ENCODE measurements at places on chromosomes 16 and 17.
A peak's percentile ranks its signal among the peaks of the same experiment; 100 is the strongest.

GRCh38 chr17:78966123-78966813 lies 13.5 kb downstream of the LGALS3BP start:
- no peak for DNase-seq

GRCh38 chr16:74700438-74701225 lies at the start of gene MLKL:
TSS of gene MLKL (minus strand) at chr16:74700862. CDS start at chr16:74695757, 5,105 bp downstream.
- peak; percentile 29 for DNase-seq

GRCh38 chr17:49100601-49101000 lies 32.0 kb upstream of the B4GALNT2 start:
- no peak for DNase-seq

- no peak for DNase-seq
These were observed 1.8 kb downstream of the ZNF23 start for GRCh38 chr16:71460236-71460635.

DNA sequence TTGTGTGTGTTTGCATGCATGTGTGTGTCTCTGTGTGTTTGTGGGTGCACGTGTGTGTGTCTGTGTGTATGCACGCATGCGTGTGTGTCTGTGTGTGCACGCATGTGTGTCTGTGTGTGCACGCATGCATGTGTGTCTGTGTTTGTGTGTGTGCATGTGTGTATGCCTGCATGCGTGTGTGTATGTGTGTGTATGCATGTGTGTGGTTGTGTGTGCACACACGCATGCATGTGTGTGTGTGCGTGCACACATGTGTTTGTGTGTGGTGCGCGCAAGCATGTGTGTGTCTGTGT lies 239.9 kb upstream of the TNRC6C start:
- no peak for DNase-seq

- DNase-seq, result no peak
These were observed 182.5 kb downstream of the ZNF423 start for GRCh38 chr16:49673442-49673841.

DNA sequence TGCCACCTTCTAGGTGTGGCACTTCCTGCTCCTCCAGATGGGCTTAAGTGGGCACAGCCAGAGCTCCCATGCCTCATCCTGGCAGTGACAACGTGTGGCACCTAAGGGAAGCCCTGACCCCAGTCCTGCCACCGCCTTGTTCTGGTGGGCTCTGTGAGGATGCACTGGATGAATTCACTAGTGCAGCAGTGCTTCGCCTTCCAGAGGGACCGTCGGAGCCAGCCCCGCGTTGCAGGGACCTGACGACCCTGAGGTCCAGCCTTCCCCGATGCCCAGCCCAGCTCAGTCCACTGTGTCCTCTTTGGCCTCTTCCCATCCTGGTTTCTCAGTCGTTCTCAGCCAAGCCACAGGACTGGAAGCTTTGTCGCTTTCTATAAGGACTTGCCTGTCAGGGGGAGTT lies 399.8 kb downstream of the SEC14L1 start:
- no peak for DNase-seq

- DNase-seq, result no peak
These were observed 27.5 kb downstream of the NSMCE1 start for GRCh38 chr16:27240948-27241531.

- no peak for DNase-seq
These were observed 46.7 kb downstream of the MGAT5B start for GRCh38 chr17:76914937-76915336.

DNA sequence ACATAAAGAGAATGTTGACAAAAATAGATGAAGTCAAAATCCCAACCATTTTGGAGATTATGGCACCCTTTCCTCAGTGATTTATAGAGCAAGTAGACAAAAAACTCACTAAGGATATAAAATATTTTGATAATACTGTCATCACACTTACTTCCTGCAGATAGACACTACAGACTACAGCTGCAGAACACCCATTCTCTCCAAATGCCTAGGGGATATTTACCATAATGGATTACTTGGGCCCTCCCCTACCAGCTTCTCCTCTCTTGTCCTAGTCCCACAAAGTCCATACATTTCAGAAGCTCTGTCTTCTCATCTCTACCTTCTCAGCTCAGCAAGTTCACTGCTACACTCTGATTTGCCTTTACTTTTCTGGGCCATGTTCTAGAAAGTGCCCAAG lies 37.2 kb upstream of the CCNF start:
- no peak for DNase-seq

DNA sequence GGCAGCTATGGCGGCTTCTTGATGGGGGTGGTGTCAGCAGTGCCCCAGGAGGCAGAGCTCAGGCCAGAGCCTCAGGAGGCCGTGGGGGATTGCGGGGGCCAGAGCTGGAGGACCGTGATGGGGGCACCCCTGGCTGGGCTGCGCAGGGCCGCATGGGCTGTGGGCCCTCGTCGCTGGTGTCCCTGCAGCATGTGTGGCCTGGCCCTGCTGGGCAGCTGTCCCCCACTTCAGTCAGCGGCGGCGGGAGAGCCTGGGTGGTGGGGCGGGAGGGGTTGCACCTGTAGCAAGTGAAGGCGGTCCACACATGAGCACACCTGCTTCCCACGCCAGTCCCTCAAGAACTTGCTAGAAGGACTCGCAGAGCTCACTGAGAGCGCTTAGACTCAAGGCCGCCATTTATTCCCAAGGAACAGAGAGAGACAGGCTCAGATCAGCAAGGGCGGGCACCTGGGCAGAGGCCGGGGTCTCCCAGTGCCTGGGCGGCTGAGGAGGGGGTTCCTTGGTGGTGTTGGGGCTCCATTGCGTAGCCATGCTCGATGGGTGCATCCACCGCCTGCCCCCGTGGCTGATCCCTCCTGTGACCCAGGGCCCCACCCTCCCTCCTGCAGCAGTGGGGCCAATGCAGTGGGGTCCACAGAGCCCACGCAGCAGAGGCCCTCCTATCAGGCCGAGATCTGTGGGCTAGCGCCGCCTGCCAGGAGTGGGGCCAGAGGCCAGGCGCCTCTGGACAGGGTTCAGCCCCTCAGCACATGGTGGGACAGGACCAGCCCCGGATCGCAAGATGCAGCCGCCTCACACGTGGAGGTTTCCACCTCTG lies 15.7 kb downstream of the PRSS27 start:
- DNase-seq, result no peak

- peak; percentile 35 for DNase-seq
These were observed 3.1 kb downstream of the EVI2A start for GRCh38 chr17:31318298-31318801.

GRCh38 chr16:83967091-83967490 lies 953 bp upstream of the NECAB2 start:
- no peak for DNase-seq

GRCh38 chr16:11976850-11977375 lies 379 bp downstream of the SNX29 start:
- DNase-seq, result no peak

DNA sequence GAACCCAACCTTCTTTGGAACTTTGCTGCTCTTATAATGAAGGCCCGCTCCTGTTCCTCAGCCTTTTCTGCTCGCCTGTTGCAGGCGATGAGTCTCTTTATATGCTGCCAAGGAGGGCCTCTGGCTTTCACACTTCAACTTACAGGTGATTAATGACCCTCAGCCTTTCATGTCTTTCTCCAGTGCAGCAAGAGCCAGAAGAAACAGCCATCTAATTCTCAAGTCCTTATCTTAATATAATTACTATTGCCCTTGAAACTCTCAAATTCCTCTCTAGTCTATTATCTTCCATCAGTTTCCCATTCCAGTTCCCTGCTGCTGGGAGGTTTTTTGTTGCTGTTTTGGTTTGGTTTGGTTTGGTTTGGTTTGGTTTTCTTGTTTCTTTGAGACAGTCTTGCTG lies 121.8 kb upstream of the MED13 start:
- no peak for DNase-seq

- no peak for DNase-seq
These were observed 67.8 kb downstream of the GOSR1 start for GRCh38 chr17:30545024-30545423.

- no peak for DNase-seq
These were observed 96.0 kb downstream of the WDR59 start for GRCh38 chr16:74888888-74889287.

GRCh38 chr17:76650504-76650903 lies 6.9 kb upstream of the ST6GALNAC1 start:
- no peak for DNase-seq
